ENCODE measurements at places on chromosomes 4 and X.

GRCh38 chr4:140115140-140115539 is 38.8 kb downstream of the MAML3 start:
- DNase-seq: no peak

- DNase-seq: no peak
These were observed 98.0 kb downstream of the RELL1 start for GRCh38 chr4:37588150-37588549.

GRCh38 chrX:69133921-69134542 is 31.2 kb downstream of the PJA1 start:
- DNase-seq: no peak

GRCh38 chr4:13289391-13289790 is 194.7 kb downstream of the RAB28 start:
- no peak for DNase-seq

DNA sequence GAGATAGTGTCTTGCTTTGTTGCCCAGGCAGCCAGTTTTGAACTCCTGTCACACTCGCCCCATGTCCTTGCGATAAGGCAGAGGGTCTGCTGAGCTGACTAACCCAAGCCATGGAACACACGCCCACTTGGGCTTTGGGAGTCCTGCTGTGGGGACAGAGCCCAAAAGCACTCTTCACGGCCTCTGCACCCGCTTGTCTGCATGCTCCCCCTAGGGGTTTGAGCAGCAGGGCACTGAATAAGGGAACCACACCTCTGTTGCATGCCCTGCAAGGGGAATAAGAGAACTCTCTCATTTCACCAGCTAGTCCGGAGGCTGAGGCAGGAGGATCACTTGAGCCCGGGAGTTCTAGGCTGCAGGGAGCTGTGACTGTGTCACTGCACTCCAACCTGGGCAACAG is 166.0 kb downstream of the STAG2 start:
- DNase-seq: no peak

DNA sequence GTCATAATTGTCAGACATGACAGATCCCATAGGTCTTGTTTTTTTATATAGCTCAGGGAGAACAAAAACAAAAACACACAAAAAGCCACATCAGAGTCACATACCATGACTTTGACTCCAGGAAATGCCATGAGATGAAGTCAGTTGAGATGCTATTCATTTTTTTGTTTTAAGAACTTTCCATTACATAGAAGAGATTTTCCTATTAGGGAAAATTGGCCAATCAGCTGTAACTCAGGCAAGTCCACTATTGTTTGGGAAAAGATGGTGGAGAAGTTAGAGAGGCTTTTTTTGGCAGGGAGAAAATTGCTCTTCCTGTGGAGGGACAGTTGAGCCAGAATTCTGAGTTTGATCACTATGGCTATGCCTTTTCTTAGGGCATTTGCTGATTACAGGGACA is 72.6 kb downstream of the SMARCA5 start:
- no peak for DNase-seq

DNA sequence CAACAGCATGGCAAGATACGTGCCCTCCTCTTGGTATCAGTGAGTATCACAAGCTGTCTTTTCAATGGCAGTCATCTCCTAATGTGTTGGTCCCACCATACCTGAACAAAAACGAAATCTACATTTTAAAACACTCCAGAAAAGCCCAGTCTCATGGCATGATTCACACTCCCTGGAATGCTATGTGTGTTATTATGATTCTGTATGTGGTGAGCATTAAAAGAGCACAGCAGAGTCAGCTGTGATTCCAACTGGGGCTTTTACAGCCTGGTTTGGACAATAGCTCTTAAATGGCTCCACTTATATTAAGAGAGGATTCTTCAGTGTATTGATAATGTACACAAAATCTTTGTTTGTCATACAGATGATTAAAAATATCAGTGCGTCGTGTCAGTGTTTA is 274.1 kb upstream of the GK2 start:
- no peak for DNase-seq

GRCh38 chr4:169823685-169824084 is 65.9 kb upstream of the HPF1 start:
- DNase-seq: peak; percentile 28

DNA sequence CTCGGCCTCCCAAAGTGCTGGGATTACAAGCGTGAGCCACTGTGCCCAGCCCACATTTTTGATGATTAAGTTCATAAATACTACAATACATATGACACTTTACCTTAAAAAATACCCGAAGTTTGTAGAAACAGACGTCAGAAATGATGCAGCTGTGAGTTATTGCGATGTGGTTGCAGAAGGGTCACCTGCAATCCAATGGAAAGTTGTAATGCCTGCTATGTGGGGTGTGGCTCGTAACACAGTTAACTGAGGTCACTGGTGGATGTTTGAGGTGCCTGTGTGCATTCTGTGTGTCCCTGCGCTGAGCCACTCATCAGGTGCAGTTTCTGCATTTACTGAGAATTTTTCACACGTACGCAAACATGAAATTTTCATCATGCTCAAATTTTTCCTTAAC is 64.1 kb downstream of the ANXA5 start:
- DNase-seq: no peak

DNA sequence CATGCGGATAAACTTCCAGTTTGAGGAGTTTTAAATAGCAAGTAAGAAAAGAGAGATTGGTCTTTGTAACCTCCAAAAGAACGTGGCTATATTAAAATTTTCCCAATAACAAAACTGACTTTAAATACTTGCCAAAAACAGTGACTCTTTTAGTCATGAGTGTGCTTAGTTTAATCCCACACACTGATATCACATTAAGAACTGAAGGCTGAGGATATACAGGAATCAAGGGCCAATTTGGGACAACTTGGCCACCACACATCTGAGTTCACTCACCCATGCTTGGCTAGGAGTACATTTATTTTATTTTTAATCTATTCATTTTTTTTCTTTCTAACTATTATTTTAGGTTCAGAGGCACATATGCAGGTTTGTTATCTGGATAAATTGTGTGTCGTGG is 110.2 kb downstream of the APBB2 start:
- DNase-seq: no peak

- DNase-seq: no peak
These were observed 53.2 kb upstream of the C1QTNF7 start for GRCh38 chr4:15374656-15375055.

GRCh38 chr4:1579001-1579900 is 104.9 kb downstream of the FAM53A start:
- DNase-seq: peak; percentile 84

GRCh38 chr4:38664706-38665401 is 855 bp downstream of the KLF3 start:
- peak; percentile 55 for DNase-seq

DNA sequence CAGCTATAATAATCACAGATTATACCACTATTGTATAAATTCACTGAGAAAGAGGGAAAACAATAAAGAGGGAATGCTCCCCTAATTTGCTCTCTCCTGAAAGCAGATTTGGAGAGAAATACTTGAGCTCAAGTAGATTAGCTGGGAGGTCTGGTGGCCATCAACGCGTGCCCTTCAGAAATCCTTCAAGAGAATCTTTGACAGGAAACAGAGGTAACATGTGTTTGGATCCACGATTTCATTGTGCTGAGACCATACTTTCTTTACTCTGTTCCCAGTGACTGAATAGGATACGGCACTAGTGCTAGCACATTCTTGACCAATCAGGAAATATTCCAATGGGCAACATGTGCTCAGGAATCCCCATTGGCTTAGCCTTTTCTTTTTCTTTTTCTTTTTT is 1395.3 kb downstream of the RAPGEF2 start:
- no peak for DNase-seq

DNA sequence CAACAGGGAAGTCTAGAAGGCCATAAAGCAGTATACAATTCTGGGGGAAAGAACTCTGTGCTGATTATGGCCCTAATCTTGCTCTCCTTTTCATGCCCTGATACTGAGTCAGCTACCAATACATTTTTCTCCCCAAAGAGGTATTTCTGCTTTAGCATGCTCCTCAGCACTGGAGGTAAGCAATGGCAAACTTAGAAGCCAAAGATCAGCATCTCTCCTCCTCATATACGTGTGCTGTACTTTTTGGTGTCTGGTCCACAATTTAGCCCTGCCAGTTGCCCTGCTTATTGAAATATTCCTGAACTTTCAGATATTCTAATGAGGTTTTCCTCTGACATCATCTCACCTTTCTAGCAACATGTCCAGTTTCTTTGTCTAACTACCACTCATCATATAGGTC is 226.2 kb downstream of the FSTL5 start:
- DNase-seq: no peak

DNA sequence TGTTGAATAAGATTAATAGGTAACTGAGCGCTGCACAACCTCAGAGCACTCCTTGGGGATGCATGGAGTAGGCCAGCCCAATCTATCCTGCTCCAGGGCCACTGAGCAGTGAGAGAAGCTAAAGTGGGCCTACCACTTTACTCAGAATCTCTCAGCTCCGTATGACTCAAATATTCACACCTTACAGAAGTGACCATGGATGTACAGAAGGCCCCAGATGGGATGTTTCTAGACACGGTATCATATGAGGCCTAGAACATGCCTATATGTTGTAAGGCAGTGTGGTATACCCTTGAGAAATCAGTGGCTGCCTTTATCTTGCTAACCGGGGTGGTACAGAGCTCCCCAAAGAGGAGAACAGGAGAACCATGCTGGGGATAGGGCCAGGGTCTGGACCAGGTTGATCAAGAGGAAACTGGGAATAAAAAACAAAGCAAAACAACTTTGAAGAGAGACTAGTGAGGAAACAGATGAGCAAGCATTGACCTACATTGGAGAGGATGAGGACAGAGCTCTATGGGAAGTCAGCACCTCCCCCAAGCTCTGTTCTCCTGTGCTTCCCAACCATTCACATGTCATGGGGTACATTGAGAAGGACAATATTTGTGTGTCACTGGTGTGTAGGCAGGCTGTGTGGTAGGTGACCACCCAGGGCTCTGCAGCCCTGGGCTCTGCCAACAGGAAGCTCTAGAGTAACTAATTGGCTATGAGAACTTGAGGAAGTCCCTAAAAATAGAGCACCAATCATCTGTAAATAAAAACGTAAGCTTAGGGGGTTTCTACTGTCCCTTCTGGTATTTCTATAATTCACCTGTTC is 31.4 kb downstream of the HOPX start:
- peak; percentile 21 for DNase-seq

DNA sequence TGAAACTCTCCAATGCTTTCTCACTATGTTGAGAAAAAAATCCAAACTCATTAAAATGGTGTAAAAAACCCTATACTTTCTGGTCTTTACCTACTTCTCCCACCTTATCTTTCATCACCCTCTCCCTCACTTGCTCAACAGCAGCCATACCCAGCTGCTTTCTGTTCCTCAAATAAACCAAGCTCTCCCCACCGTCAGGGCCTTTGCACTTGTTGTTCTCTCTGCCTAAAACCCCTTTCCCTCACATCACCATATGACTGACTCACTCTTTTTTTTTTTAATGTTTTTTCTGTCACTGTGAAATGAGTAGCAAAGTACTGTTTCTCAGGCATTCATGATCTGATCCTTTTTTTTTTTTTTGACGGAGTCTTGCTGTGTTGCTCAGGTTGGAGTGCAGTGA is 122.3 kb upstream of the TMEM164 start:
- no peak for DNase-seq

- no peak for DNase-seq
These were observed 83.8 kb upstream of the ZIC3 start for GRCh38 chrX:137482136-137482535.

GRCh38 chrX:143683486-143683885 is 37.1 kb downstream of the SPANXN2 start:
- no peak for DNase-seq

DNA sequence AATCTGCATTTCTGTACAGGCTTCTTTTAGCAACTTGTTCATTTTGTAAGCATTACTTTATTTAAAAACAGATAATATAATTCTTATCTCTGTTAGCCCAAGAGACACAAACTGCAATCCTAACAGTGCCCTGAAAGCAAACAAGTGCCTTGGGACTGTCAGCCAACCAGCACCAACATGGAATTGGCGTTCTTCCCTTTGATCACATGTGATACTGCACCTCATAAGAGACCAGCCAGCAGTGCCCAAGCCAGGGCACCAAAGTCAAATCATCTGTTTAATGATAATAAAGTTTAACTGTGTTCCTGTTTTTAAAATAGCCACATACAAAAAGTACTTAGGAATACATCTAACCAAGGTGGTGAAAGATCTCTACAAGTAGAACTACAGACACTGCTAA is 223.2 kb downstream of the PRDM5 start:
- DNase-seq: no peak

DNA sequence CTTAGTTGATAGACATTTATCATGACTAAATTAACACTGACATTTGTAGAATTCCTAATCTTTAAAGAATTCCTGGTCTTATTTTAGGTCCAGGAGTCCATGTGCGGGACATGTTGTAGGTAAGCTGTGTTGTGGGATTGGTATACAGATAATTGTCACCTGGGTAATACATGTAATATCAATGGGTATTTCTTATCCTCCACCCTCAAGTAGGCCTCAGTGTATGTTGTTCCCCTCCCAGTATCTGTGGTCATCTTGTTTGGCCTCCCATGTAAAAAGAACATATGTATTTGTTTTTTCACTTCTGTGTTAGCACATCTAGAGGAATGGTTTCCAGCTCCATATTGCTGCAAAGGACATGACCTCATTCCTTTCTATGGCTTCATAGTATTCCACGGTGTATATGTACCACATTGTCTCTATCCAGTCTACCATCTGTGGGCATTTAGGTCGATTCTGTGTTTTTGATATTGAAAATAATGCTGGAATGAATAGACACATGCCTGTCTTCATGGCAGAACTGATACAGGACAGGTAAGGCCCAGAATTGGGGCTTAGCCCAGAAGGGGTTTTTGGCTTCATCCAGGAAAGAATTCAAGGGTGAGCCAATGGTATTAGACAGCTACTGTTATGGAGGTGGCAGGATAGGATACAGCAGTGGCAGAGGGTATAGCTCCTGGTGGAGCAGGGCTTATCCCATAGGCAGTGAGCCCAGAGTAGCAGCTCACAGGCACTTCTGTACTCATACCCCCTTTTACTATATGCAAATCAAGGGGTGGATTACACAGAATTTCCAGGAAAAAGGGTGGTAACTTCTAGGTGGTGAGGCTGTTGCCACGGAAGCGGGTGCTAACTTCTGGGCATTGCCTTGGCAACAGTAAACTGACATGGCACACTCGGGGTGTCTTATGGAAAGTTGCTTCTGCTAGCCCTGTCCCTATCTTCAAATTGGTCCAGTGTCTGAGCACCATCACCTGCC is 66.1 kb upstream of the WDR1 start:
- DNase-seq: peak; percentile 48

- DNase-seq: no peak
These were observed 29.7 kb upstream of the PPP2R2C start for GRCh38 chr4:6502147-6502546.

DNA sequence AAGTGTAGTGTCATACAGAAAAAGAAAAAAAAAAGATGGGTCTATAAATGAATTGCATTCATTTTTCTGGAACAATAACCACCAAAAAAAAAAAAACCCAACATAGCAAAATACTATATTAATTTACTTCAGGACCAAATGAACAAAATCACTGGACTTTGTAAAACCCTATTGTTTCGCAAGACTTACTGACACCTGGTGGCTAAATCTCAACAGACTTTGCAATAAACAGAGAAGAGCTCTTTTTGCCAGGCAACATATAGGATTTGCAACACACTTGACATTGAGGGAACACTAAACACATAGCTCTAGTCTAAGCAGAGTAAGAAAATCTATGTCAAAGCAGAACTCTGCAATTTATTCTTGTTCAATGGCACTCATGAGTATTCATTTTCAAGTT is 990.2 kb downstream of the STPG2 start:
- no peak for DNase-seq

- DNase-seq: no peak
These were observed 50.2 kb downstream of the GPRIN3 start for GRCh38 chr4:89257376-89257775.

GRCh38 chrX:134745636-134746409 is 87.6 kb upstream of the PLAC1 start:
- no peak for DNase-seq
